ENCODE measurements at places on chromosomes 7 and 10.

DNA sequence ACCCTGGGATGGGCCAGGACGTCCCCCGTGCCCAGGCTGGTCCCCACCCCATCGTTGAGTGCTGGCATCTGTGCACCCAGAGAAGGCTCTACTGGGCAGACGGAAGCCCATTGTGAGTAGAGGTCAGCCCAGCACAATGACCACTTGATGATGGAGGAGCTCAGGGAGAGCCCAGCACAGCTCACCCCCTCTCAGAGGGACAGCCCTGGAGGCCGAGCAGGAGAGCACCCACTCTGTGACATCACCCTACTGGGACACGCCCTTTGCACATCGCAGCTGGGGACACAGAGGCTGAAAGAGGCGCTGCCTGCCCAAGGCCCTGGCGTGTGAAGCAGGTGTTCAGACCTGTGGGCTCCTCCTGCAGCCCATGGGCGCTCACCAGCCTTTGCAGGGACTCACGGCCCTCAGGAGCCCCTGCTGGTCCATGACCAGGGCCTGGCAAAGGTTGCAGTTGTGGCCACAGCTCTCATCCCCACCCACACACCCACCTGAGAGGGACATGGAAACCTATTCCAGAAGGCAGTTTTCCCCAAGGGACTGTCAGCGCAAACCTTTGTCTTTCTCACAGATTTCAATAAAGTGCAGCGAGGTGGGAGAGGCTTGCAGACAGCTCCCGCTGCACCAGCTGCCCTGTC is 67.2 kb upstream of the PPP2R2D start:
- DNase-seq = no peak

DNA sequence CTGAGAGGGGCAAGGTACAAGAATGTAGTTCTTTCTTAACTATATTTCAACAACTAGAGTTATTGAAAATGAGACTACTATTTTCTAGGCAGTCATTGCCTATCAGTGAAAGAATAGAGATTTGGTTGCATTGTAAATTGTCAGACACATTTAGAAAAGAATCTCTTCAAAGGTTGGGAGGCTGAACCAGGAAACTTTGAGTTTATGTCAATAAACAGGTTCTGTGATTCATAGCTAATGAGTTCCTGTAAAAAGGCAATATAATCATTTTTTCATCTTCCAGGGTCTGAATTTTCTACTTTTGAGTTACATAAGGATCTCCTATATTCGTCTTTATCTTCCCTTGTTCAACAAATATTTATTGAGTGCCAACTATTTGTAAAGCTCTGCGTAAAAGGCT is 47.1 kb downstream of the MAGI2 start:
- DNase-seq = no peak

GRCh38 chr7:47536661-47537611 is 45.0 kb downstream of the TNS3 start:
- DNase-seq = no peak

DNA sequence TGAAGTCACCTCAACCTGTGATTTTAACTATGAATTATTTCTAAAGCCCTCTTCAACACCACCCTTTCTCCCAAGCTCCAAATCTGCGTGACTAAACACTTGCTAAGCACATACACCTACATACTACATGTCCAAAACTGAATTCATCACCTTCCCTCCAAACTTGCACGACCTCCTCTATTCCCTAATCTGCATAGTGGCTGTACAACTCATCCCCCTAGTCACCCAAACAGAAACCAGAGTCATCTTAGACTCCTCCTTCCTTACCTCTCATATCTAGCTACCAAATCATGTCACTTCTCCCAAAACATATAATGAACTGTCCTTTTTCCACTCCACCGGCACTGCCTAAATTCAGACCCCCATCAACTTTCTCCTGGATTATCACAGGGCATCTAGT is 16.2 kb downstream of the ARHGAP21 start:
- DNase-seq = no peak

GRCh38 chr7:28608731-28609130 is 196.4 kb downstream of the CREB5 start:
- no peak for DNase-seq

GRCh38 chr7:150854066-150855000 is 2.0 kb downstream of the AOC1 start:
- DNase-seq = no peak

- no peak for DNase-seq
These were observed 117.8 kb downstream of the GFRA1 start for GRCh38 chr10:116155191-116155590.

GRCh38 chr7:1011297-1012003 is 28.5 kb downstream of the CYP2W1 start:
- DNase-seq = no peak

GRCh38 chr7:96400518-96400917 is 78.6 kb upstream of the SLC25A13 start:
- no peak for DNase-seq

GRCh38 chr7:104773796-104774195 is 240.2 kb upstream of the KMT2E start:
- no peak for DNase-seq

DNA sequence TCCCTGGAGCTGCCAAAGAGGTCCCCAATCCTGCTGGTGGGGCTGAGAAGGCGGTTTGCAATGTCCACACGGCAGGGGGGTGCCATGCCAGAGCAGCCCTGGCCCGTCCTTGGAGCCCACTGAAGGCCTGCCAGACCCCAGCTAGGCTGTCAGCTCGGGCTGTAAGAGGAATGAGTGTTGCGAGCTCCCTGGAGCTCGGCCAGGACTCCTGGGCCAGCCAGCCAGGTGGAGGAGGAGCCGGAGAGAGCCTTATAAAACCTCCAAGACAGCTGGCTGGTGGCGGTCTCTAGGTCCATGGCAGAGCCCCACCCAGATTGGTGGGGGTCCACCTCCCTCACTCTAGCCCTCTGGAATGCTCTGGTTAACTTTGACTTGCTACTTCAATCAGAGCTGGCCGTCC is 55.1 kb upstream of the CALN1 start:
- no peak for DNase-seq

DNA sequence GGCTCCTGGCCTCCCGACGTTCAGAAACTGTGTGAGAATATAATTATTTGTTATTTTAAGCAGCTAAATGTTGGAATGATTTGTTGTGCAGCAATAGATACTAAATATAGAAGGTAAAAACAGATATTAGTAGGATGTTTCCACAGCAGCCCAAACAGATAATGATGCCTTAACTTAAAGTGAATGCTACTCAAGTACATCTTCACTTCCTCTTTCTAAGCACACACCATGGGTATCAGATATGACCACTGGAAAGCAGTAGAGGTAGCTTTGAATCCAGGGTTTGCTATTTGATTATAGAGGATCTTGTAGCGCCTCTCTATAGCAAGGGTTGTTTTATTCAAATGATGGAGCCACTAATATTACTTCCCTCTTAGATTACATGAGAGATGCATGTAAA is 38.2 kb upstream of the BET1 start:
- DNase-seq = no peak

- no peak for DNase-seq
These were observed 172.6 kb downstream of the SKIDA1 start for GRCh38 chr10:21352886-21353285.

DNA sequence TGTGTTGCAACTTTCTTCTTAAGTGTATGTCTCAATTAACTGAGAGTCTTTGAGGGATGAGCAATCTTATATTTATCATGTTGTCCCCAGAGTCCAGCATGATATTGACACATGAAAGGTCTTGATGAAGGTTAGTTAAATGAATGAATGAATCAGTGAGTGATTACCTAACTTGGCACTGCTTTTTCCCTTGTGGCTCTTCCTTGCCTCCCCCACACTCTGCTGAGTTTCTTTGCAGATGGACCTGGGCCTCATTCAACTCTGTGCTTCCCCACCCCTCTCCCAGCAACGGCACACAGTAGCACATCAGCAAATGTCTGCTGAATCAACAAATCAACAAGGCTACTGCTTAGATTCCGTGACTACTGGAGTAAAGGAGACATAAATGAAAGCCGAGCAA is 235.1 kb upstream of the CXCL12 start:
- no peak for DNase-seq

GRCh38 chr7:28766359-28766758 is 191.8 kb downstream of the TRIL start:
- DNase-seq = no peak

GRCh38 chr7:371119-371778 is 81.3 kb downstream of the FOXL3 start:
- DNase-seq = no peak

DNA sequence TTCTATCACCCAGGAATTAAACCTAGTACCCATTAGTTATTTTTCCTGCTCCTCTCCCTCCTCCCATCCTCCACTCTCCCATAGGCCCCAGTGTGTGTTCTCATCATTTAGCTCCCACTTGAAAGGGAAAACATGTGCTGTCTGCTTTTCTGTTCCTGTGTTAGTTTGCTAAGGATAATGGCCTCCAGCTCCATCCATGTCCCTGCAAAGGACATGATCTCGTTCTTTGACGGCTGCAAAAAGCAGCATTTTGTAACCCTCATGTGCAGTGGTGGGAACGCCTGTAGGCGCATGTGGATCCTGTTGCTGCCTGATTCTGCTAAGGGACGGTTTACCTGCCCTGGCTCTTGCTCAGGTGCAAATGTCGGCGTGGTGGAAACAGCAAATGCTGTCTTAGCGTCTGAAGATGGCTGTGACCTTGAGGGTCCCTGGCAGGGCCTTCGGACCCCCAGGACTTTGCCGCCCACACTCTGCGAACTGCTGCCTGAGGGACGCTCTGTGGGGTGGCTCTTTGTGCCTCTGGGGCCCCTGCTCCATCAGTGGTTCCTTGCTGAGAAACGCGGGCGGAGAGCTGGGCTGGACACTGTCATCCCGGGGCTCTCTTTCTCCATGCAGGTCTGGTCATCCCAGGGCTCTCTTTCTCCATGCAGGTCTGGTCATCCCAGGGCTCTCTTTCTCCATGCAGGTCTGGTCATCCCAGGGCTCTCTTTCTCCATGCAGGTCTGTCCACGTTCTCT is 5.6 kb upstream of the MTG1 start:
- DNase-seq = no peak

DNA sequence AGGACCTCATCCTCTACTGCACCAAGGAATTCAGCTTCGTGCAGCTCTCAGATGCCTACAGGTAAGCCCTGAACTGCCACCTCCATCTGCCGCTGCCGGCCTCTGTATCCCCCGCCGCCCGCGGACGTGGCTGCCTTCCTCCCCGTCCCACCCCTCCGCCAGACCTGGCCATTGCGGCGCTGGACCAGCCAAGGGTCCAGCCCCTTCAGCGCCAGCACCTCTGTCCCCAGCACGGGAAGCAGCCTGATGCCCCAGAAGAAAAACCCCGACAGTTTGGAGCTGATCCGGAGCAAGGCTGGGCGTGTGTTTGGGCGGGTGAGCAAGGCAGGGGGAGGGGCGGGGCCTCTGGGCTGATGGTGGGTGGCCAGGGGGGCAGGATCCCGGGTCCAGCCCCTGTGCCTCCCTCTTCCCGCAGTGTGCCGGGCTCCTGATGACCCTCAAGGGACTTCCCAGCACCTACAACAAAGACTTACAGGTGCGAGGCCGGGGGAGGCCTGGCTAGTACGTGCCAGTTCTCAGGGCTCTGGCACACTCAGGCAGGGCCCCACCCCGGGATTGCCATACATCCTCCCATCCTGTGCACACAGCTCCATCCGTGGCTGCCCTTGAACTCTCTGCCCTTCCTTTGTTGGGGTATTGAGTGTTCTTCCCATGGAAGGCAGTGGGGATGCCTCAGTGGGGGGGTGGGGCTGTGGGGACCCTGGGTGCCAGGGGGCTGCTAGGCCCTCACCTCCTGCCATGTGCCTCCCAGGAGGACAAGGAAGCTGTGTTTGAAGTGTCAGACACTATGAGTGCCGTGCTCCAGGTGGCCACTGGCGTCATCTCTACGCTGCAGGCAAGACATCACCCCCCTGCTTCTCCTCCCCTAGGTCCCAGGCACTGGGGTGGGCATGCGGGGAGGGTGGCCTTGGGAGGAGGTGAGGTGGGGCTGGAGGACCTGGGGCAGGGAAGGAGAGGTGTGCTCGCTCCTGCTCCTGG is 13.5 kb downstream of the ASL start:
- no peak for DNase-seq

DNA sequence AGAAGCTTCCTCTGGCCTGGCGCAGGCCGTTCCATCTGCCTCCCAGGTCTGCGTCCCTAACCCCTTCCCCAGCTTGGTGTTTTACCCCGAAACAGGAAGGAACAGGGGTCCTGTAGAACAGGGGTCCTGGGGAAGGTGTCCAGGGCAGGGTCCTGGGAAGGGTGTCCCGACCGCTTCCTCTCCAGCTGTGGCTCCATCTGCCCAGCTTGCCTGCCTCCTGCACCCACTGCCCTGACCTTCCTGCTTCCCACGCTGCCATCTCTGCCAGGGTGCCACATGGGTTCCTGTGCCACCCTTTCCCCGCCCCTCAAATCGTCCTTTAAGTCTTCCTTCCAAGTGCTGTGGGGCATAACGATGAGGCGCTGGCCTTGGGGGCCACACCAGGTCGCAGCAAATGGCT is 32.4 kb downstream of the WDR86 start:
- DNase-seq = no peak

GRCh38 chr7:116772423-116772863 is 89.9 kb upstream of the CAPZA2 start:
- no peak for DNase-seq

- DNase-seq = no peak
These were observed 39.8 kb downstream of the PTPRN2 start for GRCh38 chr7:158547817-158548216.

- DNase-seq = no peak
These were observed 243.0 kb downstream of the BICC1 start for GRCh38 chr10:58755677-58756076.

- no peak for DNase-seq
These were observed 103.3 kb upstream of the PFKP start for GRCh38 chr10:2963889-2964631.

- no peak for DNase-seq
These were observed 54.4 kb downstream of the MYPN start for GRCh38 chr10:68163735-68164134.

DNA sequence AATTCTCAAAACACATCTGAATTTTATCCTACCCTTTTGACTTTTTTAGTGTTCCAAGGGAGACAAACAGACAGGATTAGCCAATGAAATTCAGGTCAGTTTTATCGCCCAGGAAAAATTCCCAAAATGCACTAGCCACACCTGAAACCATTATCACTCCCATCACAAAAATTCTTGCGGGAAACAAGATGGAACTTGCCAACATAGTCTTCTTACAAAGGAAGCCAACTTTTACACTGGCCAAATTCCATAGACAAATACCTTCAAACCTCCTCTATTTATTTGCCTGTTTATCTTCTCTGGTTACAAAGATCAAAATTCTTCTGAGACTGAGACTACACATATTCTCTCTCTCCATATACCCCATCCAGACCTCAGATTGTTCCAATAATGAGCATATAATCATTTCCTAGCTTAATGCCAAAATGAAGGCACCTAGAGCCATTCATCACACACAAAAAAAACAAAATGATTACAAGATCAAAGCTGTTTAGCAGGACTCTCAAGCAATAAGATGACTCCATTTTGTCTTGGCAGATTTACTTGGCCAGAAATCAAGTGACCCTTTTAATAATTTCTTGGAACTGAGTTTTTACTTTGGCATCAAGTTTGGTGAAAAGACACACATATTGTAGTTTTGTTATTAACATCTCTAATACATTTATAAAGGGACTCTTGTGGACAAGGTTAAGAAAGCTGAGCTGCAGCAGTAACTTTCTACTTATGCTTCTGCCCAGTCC is 30.2 kb downstream of the MET start:
- no peak for DNase-seq

GRCh38 chr7:99629643-99630042 is 12.9 kb downstream of the ZSCAN25 start:
- DNase-seq = no peak

- DNase-seq = no peak
These were observed 456.0 kb downstream of the SORCS1 start for GRCh38 chr10:106708506-106708905.

GRCh38 chr7:143901332-143901667 is 676 bp downstream of the TCAF1 start:
- DNase-seq = peak; percentile 20
